ENCODE measurements at places on chromosomes 11 and 22.

GRCh38 chr11:109644152-109644551, 222.2 kb downstream of the C11orf87 start:
- DNase-seq, result no peak
- no peak overlapping the region for H3K4me3 ChIP-seq
- H3K27ac ChIP-seq, result no peak overlapping the region
- H3K4me1 ChIP-seq, result no peaks in the 10 kb centered on the region
- no peaks in the 10 kb centered on the region for H3K36me3 ChIP-seq

DNA sequence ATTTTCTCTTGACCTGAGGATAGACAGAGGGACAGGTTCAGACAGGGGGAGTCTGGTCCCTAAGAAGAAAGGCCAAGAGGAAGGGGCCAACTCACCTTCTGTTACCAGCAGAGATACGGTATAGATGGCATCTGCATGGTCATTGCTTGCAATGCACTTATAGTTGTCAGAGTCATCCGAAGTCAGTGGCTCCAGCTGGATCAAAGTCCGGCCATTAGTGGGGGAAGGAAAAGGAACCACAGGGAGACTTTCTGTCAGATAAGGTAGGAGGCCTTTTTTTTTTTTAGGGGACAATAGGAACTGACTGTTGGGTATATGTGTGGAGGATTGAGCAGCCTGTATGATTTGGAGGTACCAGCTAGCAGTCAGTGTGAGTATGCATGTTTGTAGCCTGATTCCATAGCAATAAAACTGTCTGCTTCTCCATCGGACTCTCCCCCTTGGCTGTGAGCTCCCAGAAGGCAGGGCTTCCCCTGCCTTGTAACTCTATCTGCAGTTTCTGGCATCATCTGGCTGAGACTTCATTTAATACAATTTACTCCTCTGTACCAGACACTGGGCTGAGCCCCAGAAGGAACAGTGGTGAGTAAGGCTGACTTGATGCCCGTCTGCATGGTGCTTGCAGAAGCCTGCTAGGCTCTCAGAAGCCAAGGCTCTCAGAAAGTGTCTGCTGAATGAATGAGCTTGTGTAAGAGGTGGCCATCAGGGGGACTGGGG, 5.7 kb downstream of the IGSF22 start:
- H3K4me3 ChIP-seq, result no peak overlapping the region
- H3K36me3 ChIP-seq, result no peaks in the 10 kb centered on the region
- peaks cover 13% of the 10 kb centered on the region for H3K4me1 ChIP-seq

- DNase-seq, result no peak
- H3K4me3 ChIP-seq, result no peak overlapping the region
- no peaks in the 10 kb centered on the region for H3K36me3 ChIP-seq
- H3K27me3 ChIP-seq, result no peaks in the 10 kb centered on the region
Observed at GRCh38 chr11:18144243-18144642, 11.9 kb downstream of the MRGPRX3 start.

DNA sequence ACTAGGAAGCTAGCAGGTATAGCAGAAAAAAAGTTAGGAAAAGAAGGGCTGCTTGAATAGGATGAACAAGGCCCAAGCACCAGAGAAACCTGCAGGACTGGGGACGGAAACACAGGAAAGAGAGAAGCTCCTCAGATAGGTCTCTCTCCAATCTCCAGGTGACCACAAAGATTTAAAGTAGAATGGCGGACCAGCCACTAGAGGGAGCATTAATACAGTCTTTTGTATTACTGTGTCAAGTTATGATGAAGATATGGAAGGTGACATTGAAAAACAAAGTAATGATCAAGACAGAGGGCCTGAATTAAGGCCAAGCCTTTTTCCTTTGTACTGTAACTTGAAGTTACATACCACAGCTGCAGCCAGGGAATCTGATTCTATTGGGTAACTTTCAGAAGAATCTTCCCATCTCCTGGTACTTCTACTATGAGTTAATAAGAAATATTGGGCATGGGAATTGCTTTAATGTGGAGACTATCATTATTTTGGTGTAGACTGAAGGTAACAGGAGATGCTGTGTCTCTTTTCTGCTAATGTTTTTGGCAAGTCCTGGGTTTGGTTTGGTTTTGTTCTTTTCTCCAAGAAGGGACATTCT, 33.8 kb downstream of the OR2AG2 start:
- no peaks in the 10 kb centered on the region for H3K27me3 ChIP-seq
- H3K36me3 ChIP-seq, result no peaks in the 10 kb centered on the region
- H3K27ac ChIP-seq, result no peak overlapping the region

GRCh38 chr11:120197251-120197891, 13.5 kb upstream of the OAF start:
- no peaks in the 10 kb centered on the region for H3K36me3 ChIP-seq
- H3K27me3 ChIP-seq, result no peaks in the 10 kb centered on the region
- H3K27ac ChIP-seq, result no peak overlapping the region
- peaks cover 7% of the 10 kb centered on the region for H3K4me1 ChIP-seq
- peak; percentile 96 for DNase-seq

GRCh38 chr11:127639916-127640315, 639.3 kb upstream of the KIRREL3 start:
- H3K36me3 ChIP-seq, result no peaks in the 10 kb centered on the region
- H3K27ac ChIP-seq, result no peak overlapping the region
- no peak for DNase-seq
- no peaks in the 10 kb centered on the region for H3K27me3 ChIP-seq

DNA sequence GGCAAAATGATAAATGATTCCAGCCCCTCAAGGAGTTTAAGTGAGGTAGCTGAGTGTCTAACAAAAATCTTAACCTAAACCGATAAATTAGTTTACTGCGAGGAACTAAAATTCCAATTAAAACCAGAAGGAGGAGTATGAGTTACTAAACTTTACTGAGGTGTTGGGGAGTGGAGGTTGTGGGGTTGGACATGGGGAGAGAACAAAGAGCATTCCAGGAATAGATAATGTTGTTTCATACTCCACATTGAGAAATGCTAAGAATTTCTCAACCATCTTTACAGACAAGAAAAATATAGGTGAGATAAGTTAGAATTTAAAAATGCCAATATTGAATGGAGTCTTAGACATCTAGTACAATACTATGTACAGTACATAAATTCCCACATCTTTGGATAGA, 488.6 kb downstream of the METTL15 start:
- H3K4me3 ChIP-seq, result no peak overlapping the region
- DNase-seq, result no peak

DNA sequence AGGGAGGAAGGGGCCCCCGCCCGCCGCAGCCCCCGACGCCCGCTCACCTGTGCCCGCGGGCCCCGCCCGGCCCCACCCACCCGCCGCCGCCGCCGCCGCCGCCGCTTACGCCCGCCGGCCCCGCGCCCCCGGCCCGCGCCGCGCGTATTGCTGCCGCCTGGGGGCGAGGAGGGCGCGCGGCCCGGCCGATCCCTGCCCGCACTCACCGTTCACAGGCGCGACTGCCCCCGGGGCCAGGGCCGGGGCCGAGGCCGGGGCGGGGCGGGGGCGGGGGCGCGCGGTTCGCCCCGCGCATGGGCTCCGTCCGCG, 212 bp downstream of the HRAS start:
- H3K27ac ChIP-seq, result no peak overlapping the region
- no peaks in the 10 kb centered on the region for H3K27me3 ChIP-seq
- no peak for DNase-seq
- peaks cover 4% of the 10 kb centered on the region for H3K4me1 ChIP-seq
- H3K4me3 ChIP-seq, result no peak overlapping the region

DNA sequence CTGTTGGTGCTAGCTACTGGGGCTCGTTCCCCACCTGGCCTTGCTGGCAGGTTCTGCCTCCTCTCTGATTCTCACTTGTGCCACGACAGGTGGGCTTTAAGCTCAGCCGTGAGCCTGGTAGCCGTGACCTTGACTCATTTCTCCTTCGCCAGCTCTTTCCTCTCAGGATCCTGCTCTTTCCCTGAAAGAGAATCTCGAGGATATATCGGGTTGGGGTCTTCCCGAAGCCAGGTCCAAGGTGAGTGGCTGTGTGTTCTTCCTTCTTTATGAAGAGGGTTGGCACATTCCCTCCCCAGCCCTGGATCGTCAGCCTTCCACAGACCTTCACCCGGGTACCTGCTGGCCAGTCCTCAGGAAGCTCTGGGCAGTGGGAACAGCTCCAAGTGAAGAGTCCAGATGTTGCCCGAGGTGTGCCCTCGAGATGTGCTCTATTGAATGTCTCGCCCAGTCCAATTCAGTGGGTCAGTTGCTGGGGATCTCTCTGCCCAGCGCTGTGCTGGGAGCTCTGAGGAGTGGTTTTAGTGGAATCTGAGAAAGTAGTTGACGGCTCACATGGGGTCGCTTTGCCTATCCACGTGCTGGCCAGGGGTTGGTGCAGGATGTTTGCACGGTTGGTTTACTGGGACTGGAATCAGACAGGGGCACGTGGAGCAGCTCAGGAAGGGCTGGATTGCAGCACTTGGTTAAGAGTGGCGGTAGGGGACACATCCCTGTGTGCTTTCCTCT, 1.4 kb downstream of the ZNF74 start:
- H3K36me3 ChIP-seq, result no peaks in the 10 kb centered on the region
- no peaks in the 10 kb centered on the region for H3K4me1 ChIP-seq
- H3K27ac ChIP-seq, result no peak overlapping the region
- H3K27me3 ChIP-seq, result no peaks in the 10 kb centered on the region
- peak; percentile 31 for DNase-seq

DNA sequence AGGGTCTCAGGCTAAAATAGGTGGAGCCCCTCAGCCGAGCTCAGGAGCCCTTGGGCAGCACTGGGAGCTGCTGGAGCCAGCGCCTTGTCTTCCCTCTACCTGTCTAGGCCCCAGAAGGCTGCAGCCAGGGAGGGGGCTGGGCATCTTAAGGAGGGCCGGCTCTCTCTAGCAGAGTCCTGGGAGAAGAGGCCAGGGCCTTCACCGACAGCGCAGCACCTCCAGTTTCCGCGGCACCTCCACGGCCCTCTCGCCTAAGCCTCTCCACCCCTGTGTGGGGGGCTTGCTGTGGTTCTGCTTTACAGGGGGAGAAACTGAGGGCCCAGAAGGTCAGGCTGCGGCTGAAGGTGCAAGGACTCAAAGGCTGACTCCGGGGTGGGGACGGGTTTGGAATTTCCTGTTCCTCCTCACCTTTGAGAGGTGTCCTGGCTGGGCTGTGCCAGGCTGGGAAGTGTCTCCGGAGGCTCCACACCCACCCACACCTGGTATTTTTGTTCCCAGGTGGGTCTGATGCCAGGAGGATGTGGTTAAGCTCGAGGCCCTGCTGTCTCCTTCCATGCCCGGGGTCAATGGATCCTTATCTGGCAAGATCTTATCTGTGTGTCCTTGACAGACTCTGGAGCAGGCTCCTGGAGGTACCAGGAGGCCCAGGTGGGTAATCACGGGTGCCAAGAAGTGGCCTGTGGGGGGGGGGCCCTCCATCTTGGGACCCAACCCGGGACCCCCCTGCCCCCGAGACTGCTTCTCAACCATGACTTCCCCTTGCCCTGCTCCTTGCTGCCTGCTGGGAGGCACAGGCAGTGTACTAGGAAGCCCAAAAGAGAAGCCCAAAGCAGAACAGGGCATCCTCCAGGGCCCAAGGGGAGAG, 95.3 kb upstream of the FGF3 start:
- no peaks in the 10 kb centered on the region for H3K27me3 ChIP-seq
- H3K27ac ChIP-seq, result peak overlapping the region; percentile 85
- H3K4me1 ChIP-seq, result peaks cover 23% of the 10 kb centered on the region
- DNase-seq, result peak; percentile 34
- no peak overlapping the region for H3K4me3 ChIP-seq

Measured in kidney (tissue), 22 donors.